ENCODE measurements at places on chromosomes 12 and 14. TPM values are rescaled to one million over a fixed set of nuclear protein-coding genes. Genes with fewer than 3 reads are reported as not detected.

GRCh38 chr14:49897965-49898364 lies 5.1 kb downstream of the ARF6 start:
- DNase-seq: peak; percentile 66

SETD3 gene
- total RNA-seq: 30.9 TPM

DNA sequence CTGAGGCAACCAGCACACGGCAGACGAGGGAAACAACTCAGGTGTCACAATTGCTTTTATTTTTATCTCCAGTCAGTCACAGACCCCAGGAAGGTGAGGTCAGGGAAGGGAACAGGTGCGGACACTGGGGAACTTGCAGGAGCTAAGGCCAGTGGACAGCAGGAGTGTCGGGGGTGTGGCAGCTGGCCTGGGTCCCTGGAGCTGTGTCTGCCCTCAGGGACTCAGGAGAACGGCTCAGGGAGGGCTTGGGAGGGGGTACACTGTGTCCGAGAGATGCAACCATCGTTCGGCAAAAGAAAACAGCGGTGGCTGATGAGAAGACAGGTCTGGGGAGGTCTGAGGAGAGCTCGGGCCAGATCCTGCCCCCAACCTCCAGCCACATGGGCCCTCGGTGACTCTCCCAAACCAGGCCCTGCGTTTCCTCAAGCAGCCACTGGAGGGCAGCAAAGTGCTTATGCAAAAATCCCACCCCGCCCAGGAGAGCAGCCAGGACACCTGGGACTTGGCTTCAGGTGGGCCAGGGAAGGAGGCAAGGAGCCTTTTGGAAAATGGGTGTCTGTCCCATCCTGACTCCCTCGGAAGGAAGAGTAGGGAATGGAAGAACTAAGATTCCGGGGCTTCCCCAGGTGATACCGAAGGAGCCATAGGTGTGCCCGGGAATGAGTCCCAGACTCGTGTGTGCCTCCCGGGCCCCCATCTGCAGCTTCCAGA lies 24.1 kb upstream of the BCDIN3D start:
- peak; percentile 90 for DNase-seq

DNA sequence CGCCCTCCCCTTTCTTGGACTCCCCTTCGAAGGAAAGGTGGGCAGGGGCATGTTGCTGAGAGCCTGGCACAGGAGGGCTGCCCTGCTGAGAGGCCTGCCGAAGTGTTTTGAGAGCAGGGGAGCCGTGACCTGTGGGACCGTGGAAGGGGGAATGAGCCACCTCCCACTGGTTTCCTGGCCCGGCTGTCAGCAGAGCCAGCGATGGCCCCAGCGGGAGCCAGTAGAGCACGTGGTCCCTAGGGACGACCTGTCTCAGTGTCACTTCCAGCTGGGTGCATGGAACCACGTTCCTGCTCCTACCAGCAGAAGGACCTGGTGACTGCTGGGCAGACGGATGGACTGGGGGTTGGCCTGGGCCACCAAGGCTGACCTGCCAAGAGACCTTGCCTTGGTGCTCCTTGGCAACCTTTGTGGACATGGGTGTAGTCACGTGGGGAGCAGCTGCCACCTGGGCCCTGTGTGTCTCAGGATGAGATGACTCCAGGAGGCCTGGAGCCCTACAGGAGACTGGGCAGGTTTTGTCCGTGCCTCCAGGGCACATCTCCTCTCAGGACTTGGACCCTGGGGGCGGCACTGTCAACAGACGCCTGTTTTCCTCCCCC lies 34.6 kb downstream of the BEGAIN start:
- no peak for DNase-seq

GRCh38 chr14:106578481-106578880 lies 1052.1 kb downstream of the TMEM121 start:
- DNase-seq: no peak

DNA sequence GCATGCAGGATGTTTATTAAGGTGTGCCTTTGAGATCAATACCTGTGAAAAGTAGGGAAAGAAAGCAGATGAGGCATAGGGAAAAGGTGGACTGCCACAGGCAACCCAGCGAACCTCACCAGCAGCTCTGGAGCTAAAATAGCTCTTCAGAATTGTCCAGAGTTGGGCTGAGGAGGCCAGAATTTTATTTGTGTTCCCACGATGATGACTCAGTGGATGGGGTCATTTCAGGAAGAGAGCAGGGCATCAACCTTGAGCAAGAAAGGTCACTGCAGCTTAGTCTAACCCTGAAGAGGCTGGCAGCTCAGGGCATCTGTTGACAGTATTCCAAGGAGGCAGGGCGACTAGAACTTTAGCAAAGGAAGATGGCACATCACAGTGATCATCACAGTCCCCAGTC lies 696.1 kb downstream of the DIO2 start:
- no peak for DNase-seq

DNA sequence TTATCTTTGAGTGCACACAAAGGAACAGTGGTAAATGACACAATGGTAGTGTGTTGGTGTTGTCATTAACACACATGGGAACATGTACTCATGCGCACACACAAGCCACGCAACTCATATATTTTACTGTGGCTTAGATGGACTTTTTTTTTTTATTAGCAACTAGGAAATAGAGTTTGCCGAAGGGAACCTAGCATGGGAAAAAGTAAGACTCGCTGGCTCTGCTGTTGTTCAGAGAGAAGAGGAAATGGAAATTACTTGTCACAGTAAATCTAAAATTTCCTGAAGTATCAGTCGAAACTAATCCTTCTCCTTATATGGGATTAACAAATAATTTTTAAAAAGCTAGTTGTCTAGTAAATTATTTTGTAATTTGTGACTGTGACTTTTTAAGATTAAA lies 33.7 kb upstream of the IL22 start:
- no peak for DNase-seq

DNA sequence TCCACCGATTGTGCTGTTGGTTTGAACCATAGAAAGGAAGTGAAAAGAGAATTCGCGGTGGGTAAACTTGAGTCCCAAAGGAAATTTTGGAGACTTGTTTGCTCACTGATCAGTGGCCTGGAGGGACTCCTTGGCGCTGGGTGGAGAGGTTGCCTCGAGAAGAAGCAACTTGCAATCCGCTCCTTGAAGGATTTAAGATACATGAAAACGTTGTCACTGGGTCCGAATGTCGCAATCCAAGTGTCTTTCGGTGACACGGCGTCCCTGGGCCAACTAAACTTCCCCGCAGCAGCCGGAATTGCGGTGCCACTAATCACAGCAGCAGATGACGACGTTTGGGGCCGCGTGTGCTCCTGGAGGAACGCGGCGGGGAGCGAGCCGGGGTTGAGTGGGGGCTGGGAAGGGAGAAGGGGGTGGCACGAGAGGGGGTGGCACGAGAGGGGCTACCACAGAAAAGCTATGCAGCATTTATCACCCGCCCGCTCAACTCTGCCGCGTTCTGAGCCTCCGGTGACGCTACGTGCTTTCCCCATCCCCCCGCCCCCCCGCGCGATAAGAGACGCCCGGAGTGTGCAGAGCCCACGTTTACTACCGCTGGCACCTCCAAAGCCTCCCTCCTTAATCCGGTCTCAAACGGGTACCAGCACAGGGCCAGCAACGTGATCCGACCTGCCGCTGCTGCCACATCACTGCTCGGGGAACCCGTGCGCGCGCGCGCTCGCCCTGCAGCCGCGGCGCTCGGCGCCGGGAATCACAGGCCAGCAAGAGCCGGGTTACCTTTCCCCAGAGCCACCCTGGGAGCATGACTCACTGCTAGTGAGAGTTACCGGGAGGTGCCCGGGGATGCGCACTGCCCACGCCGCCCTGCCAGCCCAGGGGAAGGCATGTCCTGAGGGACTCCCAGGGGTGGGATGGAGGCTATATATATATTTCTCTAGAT lies 833 bp upstream of the BHLHE41 start:
- DNase-seq: peak; percentile 83

GRCh38 chr12:123897221-123897620 lies 75.4 kb downstream of the CCDC92 start:
- DNase-seq: no peak

LMO3 gene
- 10.8 TPM for total RNA-seq
